ENCODE measurements at places on chromosomes 16 and 17. TPM values are rescaled to one million over a fixed set of nuclear protein-coding genes. Genes with fewer than 3 reads are reported as not detected.

Gene KRT24
- total RNA-seq = not detected

Gene MYLK3
- total RNA-seq = 0.34 TPM

- DNase-seq = no peak
These were observed 19.0 kb upstream of the GNG13 start for GRCh38 chr16:819336-820043.

GRCh38 chr16:85417156-85417860, 195.8 kb upstream of the GSE1 start:
- no peak for DNase-seq

DNA sequence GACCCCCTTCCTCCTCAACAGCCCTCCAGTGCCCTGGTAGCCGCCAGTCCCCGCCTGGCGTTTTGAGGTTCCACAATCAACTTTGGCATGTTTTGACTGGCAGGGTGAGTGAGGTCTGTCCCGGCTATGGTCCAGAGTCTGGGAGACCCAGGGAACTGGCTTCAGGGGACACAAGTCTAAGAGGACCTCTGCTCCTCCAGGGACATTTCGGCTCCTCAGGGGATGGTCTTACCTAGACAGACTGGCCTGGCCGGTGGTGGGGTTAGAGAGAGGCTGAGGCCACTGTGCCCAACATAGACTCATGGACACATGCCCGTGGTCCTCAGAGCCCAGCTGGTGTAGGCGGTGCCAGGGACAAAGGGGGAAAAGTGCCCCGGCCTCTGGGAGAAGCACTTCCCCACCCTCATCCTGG, 2.2 kb downstream of the TMC8 start:
- no peak for DNase-seq

Measured in dermis blood vessel endothelial cell (primary cell).